T-helper 1 cell treated with Interleukin-12 subunit alpha and Interleukin-12 subunit beta and Interleukin-4 antibody, amounts not matched to agents 30 ng/mL and 1 ng/mL, for 36 hours (primary cell): ENCODE measurements at places on chromosomes 4 and X. TPM values are rescaled to one million over a fixed set of nuclear protein-coding genes. Genes with fewer than 3 reads are reported as not detected.

The FOXR2 gene
- not detected in 2 replicates for total RNA-seq

The CCDC149 gene
- total RNA-seq: not detected in 2 replicates

The NXF3 gene
- total RNA-seq: not detected in 2 replicates

The RAB41 gene
- not detected in 2 replicates for total RNA-seq

The IL13RA2 gene
- total RNA-seq: not detected in 2 replicates

The NRK gene
- not detected in 2 replicates for total RNA-seq

The UGT2B10 gene
- not detected in 2 replicates for total RNA-seq

The HPGDS gene
- total RNA-seq: not detected in 2 replicates

The TACR3 gene
- total RNA-seq: not detected in 2 replicates

The SUPT20HL1 gene
- total RNA-seq: not detected in 2 replicates

The AGTR2 gene
- total RNA-seq: not detected in 2 replicates

The MXRA5 gene
- total RNA-seq: not detected in 2 replicates

The SLC9B1 gene
- 0.93 and 1.1 TPM in 2 replicates for total RNA-seq

The RPS6KA6 gene
- total RNA-seq: not detected in 2 replicates

The PPP4R3C gene
- not detected in 2 replicates for total RNA-seq

The HSFX2 gene
- total RNA-seq: 0.59 TPM in 1 of 2 replicates, not detected in the other

The IGSF1 gene
- not detected in 2 replicates for total RNA-seq

The NDNF gene
- 0.29 TPM in 1 of 2 replicates, not detected in the other for total RNA-seq

The TCEAL6 gene
- not detected in 2 replicates for total RNA-seq

The SRPK3 gene
- not detected in 2 replicates for total RNA-seq

The CT45A3 gene
- total RNA-seq: not detected in 2 replicates

The SCFD2 gene
- 29.9 and 30.3 TPM in 2 replicates for total RNA-seq

The EGF gene
- not detected in 2 replicates for total RNA-seq
